ENCODE measurements at places on chromosomes 7 and 10. TPM values are rescaled to one million over a fixed set of nuclear protein-coding genes. Genes with fewer than 3 reads are reported as not detected.

The IQCE gene
- 32.9 TPM for total RNA-seq

The TET1 gene
- total RNA-seq: 3.1 TPM

The NEUROD6 gene
- not detected for total RNA-seq

The ACTL6B gene
- total RNA-seq: 0.14 TPM

The FAS gene
- 0.31 TPM for total RNA-seq

The RTKN2 gene
- total RNA-seq: 3.1 TPM

The COL28A1 gene
- total RNA-seq: not detected

The SCIN gene
- total RNA-seq: not detected

The ASZ1 gene
- total RNA-seq: not detected

The SLC29A4 gene
- total RNA-seq: 12.5 TPM

The PIK3AP1 gene
- 0.51 TPM for total RNA-seq

The GIMAP6 gene
- not detected for total RNA-seq

The SNCG gene
- 71.1 TPM for total RNA-seq

The CPEB3 gene
- total RNA-seq: 1.1 TPM

The GRB10 gene
- total RNA-seq: not detected

The SPDYE16 gene
- total RNA-seq: not detected

The ZNF503 gene
- 2.0 TPM for total RNA-seq

The SPDYE6 gene
- not detected for total RNA-seq

The PNLIPRP2 gene
- not detected for total RNA-seq

The WIPF3 gene
- total RNA-seq: not detected

Data from G401 (cell line).